ENCODE measurements at places on chromosomes 2 and 18.

DNA sequence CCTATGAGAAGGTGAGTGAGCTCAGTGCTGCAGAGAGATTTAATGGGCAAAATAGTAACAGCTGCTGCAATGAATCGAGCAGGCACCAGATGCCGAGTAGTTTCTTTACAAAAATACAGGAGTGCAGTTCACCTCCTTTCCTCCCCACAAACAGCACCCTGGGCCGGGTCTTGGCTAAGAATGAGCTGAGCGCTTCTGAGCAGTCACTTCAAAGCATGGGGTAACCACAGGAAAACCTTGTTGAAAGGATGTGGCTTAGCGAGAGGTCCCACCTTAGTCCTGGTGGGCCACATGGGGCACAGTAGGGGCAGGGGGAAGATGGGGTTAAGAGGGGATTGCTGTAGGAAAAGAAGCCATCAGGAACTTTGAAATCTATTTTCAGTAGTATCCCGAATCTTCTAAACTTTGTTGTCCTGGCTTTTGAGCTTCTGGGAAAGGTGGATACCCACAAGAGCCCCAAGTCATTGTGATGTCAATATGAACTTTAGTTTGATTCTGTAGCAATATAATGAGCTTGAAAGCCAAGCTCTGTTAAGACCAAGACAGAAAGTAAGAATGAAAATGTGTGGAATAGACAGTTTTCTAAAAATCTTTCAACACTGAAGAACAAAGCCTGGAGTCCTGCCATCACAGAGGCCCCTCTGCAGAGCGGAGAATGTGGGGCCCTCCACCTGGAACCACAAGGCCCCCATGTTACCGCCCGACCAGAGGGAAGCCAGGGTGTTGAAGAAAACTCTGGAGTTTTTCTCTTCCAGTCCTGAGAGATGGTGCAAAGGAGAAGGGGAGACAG, 101.0 kb upstream of the ZNF236 start:
- no peak for DNase-seq

- no peak for DNase-seq
Measured at GRCh38 chr2:55422876-55423665, 3.4 kb upstream of the CCDC88A start.

GRCh38 chr2:218476676-218477075, 57.8 kb downstream of the VIL1 start:
- DNase-seq = peak; percentile 22

DNA sequence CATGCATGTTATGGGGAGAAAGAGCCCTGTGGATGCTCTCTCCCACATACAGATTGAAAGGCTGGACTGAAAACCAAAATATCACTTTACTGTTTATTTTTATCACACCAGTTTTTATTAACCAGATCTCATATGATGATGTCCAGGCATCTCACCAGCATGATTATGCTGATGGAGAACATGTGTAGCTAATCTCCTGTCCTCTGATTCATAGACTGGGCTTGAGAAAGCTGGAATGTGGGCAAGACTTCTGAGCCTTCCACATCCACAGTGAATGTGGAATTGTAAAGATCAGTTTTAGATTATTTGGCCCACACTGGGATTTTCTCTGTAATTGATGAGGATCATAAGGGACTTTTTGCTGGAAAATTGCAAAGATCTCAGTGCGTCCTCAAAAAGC, 137.9 kb downstream of the ICOS start:
- no peak for DNase-seq

DNA sequence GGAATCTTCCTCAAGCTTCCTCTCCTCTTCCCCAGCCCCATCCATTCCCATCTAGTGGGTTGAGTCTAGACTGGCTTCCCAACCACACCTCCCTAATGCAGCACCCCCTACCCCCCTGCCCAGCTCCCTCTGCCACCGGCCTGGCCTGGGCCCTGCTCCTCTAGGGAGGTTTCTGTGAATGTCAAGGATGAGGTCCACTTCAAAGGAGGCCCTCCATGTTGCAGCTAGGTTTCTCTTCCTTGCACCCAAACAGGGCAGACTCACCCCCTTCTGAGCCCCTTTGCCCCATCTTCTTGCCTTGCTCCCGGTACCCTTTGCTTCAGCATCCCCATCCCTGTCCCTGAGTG, 18.3 kb downstream of the EMX1 start:
- DNase-seq = no peak

- no peak for DNase-seq
Measured at GRCh38 chr2:205633994-205634393, 48.3 kb upstream of the NRP2 start.

All from cardiac fibroblast (primary cell).